ENCODE measurements at places on chromosomes 4 and X. TPM values are rescaled to one million over a fixed set of nuclear protein-coding genes. Genes with fewer than 3 reads are reported as not detected.

The GSX2 gene
- total RNA-seq = not detected

The NPY1R gene
- not detected for total RNA-seq

The CD38 gene
- total RNA-seq = not detected

The WDR17 gene
- total RNA-seq = 3.2 TPM

The AMBN gene
- not detected for total RNA-seq

The GUCY1B1 gene
- total RNA-seq = 5.5 TPM

The HSD17B11 gene
- total RNA-seq = 40.6 TPM

The PFKFB1 gene
- total RNA-seq = 0.16 TPM

The ARHGAP4 gene
- total RNA-seq = 6.8 TPM

The RHOXF1 gene
- total RNA-seq = not detected

The PAK3 gene
- 2.4 TPM for total RNA-seq

Measured in hair follicle dermal papilla cell (primary cell).